ENCODE measurements at places on chromosomes 4 and X. TPM values are rescaled to one million over a fixed set of nuclear protein-coding genes. Genes with fewer than 3 reads are reported as not detected.

The GRXCR1 gene
- not detected for total RNA-seq

DNA sequence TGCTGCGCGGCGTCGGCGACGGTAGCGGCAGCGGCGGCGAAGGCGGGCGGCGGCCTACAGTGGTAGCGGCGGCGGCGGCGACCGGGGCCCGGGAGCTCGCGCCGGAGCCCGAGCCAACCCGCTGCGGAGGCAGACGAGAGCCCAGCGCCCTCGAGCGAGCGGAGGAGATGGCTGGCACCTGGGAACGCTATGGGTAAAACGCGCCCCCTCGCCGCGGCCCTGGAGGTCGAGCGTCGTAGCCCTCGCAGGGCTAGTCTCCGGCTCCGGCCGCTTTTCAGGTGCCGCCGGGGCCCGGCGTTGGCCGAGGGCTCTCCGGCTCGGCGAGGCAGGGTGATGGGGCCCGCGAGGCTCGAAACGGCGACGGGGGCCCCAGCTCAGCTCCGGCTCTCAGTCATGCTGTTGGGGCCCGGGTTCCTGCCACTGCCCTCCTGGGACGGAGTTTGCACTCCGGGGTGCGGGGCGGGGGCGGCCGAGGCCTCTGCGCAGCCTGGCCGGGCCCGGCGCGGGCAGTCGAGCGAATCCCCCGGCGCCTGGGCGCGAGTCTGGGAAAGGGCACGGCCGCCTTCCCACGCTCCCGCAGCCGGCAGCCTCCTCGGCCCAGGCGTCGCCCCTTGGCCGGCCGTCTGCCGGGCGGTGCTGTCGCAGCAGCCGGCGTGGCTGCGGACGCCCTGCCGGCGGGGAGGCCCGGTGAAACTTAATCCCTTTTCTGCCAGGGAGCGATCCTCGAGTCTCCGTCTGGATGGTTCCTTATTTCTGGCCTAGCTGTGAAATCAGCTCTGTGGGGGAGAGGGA, 768 bp downstream of the MID2 start:
- peak overlapping the region; percentile 64 for H3K4me3 ChIP-seq
- no peaks in the 10 kb centered on the region for H3K36me3 ChIP-seq
- DNase-seq: peak; percentile 56
- H3K27me3 ChIP-seq: no peaks in the 10 kb centered on the region
- peak overlapping the region; percentile 71 for H3K27ac ChIP-seq

- no peak overlapping the region for H3K4me3 ChIP-seq
- H3K4me1 ChIP-seq: no peaks in the 10 kb centered on the region
- DNase-seq: no peak
- no peaks in the 10 kb centered on the region for H3K36me3 ChIP-seq
Observed at GRCh38 chr4:154984148-154984547, 203.1 kb downstream of the RBM46 start.

GRCh38 chrX:78314561-78314960, 12.8 kb downstream of the CYSLTR1 start:
- no peak overlapping the region for H3K27ac ChIP-seq
- H3K4me3 ChIP-seq: no peak overlapping the region
- no peaks in the 10 kb centered on the region for H3K27me3 ChIP-seq

The CAPN6 gene
- total RNA-seq: not detected

DNA sequence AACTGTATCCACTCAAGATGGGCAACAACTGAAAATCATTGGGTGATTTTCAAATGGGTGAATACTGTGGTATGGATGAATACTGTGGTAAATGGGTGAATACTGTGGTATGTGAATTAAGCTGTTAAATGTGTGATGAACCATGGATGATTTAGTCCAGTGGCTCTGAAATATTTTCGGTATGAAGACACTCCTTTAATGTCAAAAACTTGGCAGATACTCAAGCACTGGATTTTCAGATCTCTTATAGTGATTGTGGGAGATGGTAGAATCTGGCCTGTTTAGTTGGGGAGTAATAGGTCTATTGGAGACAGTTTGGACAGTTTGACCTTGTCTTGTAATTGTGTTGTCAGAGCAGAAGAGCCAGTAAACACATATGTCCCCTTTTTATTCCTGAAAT, 45.7 kb downstream of the SSX7 start:
- H3K4me3 ChIP-seq: no peak overlapping the region
- no peak overlapping the region for H3K27ac ChIP-seq
- H3K36me3 ChIP-seq: no peaks in the 10 kb centered on the region
- no peak for DNase-seq
- H3K27me3 ChIP-seq: no peaks in the 10 kb centered on the region

DNA sequence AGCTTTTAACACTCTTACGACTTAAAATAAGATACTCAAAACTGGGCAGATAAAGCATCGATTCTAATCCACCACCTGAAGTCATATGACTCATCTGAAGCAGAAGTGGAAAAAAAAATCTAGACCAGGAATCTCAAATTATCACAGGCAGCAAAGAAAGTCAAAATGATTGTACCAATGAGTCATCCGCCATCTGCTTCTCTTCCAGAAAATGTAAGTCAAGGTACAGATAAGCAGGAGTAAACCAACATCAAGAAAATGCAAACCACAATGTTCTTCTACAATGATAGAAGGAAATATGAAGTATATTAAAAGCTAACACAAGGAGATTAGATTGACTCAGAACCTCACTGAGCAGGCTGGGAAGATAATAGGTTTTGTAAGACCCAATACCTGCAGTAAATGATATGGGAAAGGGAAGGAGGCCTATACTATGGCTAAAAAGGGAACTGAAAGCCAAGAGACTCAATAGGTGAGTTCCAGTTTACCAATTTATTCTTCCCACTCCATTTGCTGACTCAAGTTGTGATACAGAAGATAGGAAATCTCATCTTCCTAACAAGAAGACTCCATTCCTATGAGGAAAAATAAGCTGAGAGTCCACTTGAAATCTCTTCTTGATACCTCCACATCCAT, 88.4 kb upstream of the TET2 start:
- no peak overlapping the region for H3K4me3 ChIP-seq
- no peaks in the 10 kb centered on the region for H3K4me1 ChIP-seq
- no peak for DNase-seq
- H3K36me3 ChIP-seq: no peaks in the 10 kb centered on the region

DNA sequence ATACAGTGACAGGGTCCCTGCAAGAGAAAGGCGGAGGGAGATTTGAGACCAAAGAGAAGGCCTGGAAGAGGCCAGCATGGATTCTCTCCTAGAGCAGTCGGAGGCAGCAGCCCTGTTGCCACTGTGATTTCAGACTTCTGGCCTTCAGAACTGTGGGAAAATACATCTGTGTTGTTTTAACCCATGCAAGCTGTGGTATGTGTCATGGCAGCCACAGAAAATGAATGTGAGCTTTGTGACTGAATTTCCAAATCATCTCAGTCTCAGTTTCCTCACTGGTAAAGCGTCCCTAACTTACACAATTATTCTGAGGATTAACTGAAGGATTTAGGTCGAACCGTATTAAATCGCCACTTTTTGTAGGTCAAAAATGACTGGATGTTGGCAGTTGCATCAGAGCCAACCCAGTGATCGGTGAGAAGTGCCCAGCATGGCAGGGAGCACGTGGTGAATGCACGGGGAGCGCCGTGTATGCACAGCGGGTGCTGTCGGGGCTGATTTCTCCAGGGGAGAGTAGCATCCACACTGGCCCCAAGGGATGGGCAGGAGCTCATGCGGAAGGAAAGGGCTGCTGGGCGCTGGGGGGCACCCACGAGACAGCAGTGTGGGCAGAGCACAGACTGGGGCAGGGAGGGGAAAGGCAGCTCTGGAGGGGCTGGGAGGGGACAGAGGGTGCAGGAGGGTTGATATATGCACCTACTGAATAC, 23.8 kb upstream of the NSG1 start:
- no peak overlapping the region for H3K4me3 ChIP-seq
- H3K27me3 ChIP-seq: no peaks in the 10 kb centered on the region
- DNase-seq: no peak
- no peaks in the 10 kb centered on the region for H3K4me1 ChIP-seq

GRCh38 chr4:90842960-90843359, 715.8 kb downstream of the CCSER1 start:
- DNase-seq: no peak
- H3K4me1 ChIP-seq: no peaks in the 10 kb centered on the region
- H3K27ac ChIP-seq: no peak overlapping the region
- H3K27me3 ChIP-seq: no peaks in the 10 kb centered on the region
- no peak overlapping the region for H3K4me3 ChIP-seq
- H3K36me3 ChIP-seq: no peaks in the 10 kb centered on the region

- H3K4me3 ChIP-seq: peak overlapping the region; percentile 42
- H3K27me3 ChIP-seq: no peaks in the 10 kb centered on the region
- no peaks in the 10 kb centered on the region for H3K4me1 ChIP-seq
- peak overlapping the region; percentile 75 for H3K27ac ChIP-seq
Observed at GRCh38 chrX:40108959-40109287, 11.2 kb upstream of the BCOR start.

The SMIM20 gene
- 23.1 TPM for total RNA-seq

The TMPRSS11D gene
- total RNA-seq: not detected

The XPNPEP2 gene
- 773 TPM for total RNA-seq

The FAM184B gene
- not detected for total RNA-seq

GRCh38 chr4:73103799-73104503, 34.4 kb upstream of the COX18 start:
- no peaks in the 10 kb centered on the region for H3K4me1 ChIP-seq
- H3K4me3 ChIP-seq: no peak overlapping the region
- H3K36me3 ChIP-seq: peaks cover 41% of the 10 kb centered on the region
- no peak for DNase-seq

The TMPRSS11A gene
- total RNA-seq: not detected

The RIBC1 gene
- total RNA-seq: not detected

DNA sequence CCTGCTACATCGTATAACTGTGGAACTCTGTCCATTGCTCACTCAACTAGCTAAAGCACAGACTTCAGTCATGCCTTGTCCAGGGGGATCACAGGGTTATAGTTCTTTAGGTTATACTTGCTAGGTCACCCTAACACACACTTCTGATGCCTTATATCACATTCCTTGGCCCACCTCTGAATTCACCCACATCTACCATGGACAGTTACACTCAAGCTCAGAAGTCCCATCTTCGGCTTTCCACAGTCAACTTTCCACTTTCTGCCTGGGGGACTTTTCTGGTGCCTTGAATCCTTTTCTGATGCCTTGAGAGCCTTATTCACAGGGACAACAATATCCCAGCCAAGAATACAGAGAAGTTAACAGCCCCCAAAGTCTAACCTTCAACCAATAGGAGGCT, 129.2 kb upstream of the MAOA start:
- H3K36me3 ChIP-seq: no peaks in the 10 kb centered on the region

DNA sequence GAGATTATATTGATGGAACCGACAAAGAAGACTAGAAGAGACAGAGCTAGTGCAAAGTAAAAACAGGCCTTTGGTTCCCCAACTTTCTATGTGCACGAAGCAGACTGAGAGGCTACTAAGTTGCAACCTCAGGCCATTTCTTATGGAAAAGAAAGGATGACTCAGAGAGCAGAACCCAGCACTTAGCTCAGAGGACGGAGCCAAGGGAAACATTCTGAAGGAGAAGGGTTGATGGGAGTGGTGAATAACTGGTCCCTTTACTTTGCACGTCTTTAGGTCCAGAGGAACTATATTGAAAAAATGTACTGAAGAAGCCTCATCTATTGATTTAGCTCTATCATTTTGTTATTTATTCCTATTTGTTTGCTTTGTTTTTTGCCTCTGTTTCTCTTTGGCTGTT, 182.1 kb downstream of the CPE start:
- H3K4me3 ChIP-seq: no peak overlapping the region
- H3K4me1 ChIP-seq: no peaks in the 10 kb centered on the region
- no peaks in the 10 kb centered on the region for H3K27me3 ChIP-seq
- H3K36me3 ChIP-seq: no peaks in the 10 kb centered on the region

The SMARCA1 gene
- total RNA-seq: 6.4 TPM

The CCNB3 gene
- 1.6 TPM for total RNA-seq

DNA sequence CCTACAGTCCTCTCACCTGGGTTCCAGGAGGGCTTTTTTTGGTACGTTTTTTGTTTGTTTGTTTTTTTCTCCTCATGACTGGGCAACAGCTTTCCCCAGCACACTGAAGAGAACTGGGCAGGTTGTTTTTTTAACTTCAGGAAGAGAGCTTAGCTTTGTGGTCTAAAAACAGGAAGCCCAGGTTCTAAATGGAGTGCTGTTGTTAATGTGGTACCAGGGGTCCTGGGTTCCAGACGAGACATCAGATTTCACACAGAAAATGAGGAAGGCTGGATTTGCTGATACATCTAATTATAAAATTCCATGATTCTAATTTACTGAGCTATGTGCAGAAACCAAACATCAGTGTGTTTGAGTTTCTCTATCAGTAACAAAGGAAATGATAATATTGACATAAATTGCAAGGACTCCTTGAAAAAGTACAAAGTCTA, 4.2 kb downstream of the MYOZ2 start:
- no peak for DNase-seq
- no peak overlapping the region for H3K4me3 ChIP-seq

- no peak overlapping the region for H3K4me3 ChIP-seq
- H3K27me3 ChIP-seq: no peaks in the 10 kb centered on the region
- H3K27ac ChIP-seq: peak overlapping the region; percentile 55
- H3K36me3 ChIP-seq: no peaks in the 10 kb centered on the region
- DNase-seq: no peak
- no peaks in the 10 kb centered on the region for H3K4me1 ChIP-seq
Observed at GRCh38 chr4:151228189-151229119, 48.5 kb upstream of the PRSS48 start.

DNA sequence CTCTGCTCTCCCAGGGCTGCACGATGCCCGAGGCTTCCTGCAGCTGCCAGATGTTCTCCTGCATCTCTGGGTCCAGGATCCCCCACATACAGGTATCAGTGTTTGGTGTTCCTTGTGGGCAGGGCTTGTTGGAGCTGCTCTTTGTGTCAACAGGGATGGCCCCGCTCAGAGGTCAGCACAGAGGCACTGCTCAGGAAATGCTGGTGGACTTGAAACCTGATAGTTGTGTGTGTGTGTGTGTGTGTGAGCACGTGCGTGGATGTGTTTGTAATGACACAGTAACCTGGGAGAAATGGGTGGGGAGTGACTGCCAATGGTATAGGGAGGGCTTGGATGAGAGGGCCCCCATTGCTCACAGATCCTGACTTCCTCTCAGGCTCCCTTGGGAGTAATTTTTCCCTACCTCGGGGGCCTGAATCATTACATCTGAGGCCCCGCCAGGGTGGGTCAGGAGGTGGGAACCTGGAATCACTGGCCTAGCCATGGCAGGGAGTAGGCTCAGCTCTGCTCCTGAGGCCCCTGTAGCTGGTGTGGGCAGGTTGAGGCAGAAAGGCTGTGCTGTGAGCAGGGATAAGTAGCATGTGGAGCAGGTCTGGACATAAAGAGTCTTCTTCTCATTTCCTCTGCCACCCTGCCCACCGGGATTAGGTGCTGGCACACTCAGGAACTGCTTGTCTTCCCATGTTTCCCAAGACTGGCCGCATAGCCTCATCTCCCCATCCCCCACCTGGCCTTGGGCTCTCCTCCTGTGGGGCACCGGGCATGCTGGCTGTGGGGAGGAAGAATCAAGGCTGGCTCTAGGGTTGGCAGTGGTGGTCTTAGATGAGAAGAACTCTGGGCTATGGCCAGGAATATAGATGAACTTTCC, 2.5 kb upstream of the EFNB1 start:
- no peaks in the 10 kb centered on the region for H3K36me3 ChIP-seq
- no peak overlapping the region for H3K4me3 ChIP-seq
- no peak for DNase-seq

DNA sequence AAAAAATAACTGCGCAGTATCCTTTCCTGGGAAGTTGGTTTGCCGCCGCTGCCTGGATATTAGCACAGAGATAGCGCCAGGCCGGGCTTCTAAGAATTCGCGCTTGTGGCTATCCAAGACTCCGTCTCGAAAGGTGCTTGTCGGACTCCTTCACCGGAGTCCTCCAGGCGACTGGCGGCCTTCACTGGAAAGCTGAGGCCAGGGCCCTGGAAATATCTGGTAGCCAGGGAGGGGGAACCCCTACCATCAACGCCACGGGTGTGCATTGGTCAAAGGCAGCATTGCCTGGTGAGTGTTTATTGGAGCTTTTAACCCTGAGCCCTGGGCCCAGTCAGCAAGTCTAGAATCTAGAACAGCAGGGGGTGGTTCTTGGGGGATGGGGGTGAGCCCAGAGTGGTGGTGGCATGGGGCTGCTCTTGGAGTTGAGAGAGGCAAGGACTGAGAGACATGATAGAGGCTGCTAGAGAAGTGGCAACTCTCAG, 577 bp upstream of the PIM2 start:
- H3K4me3 ChIP-seq: peak overlapping the region; percentile 84
- H3K27me3 ChIP-seq: no peaks in the 10 kb centered on the region
